ENCODE measurements at places on chromosomes 1 and 21.

DNA sequence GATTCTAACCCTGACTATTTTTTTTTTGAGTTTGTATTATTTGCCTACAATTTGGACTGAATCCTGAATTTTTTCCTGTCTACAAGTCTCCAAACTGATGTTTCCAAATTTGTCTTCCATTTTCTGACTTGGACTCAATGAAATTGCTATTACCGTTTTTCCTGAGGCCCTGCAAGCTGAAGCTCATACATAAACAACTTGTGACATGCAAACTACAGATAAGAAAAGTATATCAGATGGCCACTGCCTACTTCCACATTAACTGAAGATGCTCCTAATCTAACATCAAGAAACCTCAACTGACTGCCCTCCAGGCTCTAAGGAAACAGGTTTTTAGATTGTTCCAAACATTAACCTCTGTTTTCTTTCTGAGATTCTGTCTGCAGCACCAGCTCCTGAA, 51.1 kb upstream of the KLHDC7A start:
- no peak for DNase-seq

GRCh38 chr1:238141353-238141752, 250.6 kb upstream of the ZP4 start:
- no peak for DNase-seq

DNA sequence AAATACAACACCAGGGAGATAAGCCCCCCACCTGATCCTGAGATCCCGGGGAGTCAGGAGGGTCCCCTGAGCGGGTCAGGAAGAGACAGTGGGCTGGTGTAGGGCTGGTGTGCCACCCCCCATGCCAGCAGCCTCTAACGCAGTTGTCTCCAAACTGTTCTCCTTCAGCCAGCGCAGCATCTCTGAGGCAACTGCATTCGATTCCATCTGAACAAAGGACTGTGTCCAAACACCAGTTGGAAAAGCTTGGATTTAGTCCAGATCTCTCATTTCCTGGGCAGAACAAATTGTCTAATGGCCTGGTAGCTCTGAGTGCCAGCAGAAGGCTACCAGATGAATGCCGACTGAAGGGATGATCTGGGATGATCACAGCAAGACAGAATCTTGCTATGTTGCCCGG, 44.1 kb upstream of the EIF4G3 start:
- no peak for DNase-seq

DNA sequence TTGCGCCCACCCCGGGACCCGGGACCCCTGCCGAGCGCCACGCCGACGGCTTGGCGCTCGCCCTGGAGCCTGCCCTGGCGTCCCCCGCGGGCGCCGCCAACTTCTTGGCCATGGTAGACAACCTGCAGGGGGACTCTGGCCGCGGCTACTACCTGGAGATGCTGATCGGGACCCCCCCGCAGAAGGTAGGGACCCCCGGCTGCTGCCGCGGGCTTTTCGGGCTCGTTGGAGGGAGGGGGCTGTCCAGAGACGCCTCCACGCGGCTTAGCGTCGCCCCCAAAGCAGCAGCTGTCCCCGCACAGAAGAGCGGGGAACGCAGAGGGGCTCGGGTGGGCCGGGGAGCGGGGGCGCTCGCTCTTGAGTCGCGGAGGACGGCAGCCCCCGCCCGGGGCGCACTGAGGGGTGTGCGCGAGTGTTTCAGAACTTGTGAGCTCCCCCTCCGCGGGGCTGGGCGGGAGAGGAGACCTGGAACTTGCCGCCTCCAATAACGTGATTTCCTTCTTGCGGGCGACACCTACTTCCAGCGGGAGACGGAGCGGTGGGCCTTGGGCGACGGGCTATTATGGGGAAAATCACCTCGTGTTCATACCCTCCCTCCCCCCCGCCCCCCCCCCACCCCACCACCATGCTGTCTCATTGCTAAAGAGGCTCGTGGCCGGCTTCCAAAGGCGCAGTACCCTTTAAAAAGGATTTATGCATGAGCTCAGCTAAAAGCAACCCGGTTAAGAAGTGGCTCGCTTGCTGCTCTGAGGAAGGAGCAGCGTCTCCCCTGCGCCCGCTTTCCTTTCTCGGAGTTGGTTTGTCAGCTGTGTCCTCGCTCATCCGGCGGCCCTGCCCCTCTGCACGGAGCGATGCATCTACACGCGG, 664 bp downstream of the BACE2 start:
- no peak for DNase-seq

- DNase-seq: no peak
Observed at GRCh38 chr21:17828223-17828622, 9.1 kb upstream of the C21orf91 start.

GRCh38 chr21:28356422-28356821, 636.3 kb downstream of the LTN1 start:
- DNase-seq: no peak

All from cortex of kidney (tissue), 1 donor.